Mammary epithelial cell (primary cell): ENCODE measurements at places on chromosomes 1 and 21.
A peak's percentile ranks its signal among the peaks of the same experiment; 100 is the strongest.

DNA sequence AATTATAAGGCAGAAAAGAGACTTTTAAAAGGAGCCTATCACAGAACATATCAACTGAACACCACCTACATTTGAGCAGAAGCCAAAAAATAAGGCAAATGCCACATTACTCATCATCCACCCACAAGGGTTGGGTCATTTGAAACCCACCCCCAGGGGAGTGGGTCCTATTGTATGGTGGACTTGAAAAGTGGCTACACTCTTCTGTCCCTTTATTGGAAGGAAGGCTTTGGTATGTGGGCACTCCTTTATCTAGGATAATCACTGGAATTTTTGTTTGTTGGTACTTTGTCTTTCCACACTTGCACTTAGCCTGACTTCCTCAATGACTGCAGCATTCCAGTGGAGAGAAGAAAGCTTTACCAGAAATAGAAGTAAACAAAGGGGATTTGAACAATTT, 157.2 kb upstream of the COL11A1 start:
- no peak for DNase-seq

DNA sequence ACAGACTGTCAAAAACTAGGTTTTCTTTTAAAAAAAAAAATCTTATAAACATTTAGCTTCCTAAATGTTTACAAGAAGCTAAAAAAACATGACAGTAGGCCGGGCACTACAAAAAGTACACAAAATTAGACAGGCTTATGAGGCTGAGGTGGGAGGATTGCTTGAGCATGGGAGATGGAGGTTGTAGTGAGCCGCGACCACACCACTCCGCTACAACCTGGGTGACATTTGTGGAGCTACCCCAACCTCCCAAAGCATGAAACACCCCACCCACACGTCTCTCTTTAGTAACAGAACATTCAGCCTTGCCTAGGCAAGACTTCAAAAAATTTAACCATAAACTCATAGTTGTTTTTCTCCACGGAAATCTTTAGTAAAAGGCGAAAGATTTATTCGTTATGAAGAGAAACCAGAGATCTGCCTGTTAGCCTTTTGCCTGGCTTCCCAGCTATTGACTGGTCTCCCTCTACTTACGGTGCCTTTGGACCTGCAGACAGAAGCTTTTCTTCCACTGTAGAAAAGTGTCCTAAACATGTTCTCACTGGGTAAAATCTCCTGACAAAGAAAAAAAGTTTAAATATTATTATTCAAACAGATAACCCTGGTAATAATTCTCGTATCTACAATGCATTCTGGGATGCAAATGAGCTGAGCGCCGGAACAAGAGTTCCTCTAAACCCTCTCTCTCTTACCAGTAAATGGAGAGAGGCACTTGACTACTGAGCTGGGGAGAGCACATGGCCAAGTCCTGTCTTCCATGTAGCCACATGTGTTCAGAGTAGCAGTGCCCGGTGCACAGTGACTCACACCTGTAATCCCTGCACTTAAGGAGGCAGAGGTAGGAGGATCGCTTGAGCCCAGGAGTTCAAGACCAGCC, 9.2 kb downstream of the RNU5D-1 start:
- DNase-seq, result peak; percentile 73

GRCh38 chr1:88579598-88579997, 104.5 kb upstream of the PKN2 start:
- DNase-seq, result no peak

GRCh38 chr1:199774433-199775089, 252.9 kb upstream of the NR5A2 start:
- peak; percentile 85 for DNase-seq

DNA sequence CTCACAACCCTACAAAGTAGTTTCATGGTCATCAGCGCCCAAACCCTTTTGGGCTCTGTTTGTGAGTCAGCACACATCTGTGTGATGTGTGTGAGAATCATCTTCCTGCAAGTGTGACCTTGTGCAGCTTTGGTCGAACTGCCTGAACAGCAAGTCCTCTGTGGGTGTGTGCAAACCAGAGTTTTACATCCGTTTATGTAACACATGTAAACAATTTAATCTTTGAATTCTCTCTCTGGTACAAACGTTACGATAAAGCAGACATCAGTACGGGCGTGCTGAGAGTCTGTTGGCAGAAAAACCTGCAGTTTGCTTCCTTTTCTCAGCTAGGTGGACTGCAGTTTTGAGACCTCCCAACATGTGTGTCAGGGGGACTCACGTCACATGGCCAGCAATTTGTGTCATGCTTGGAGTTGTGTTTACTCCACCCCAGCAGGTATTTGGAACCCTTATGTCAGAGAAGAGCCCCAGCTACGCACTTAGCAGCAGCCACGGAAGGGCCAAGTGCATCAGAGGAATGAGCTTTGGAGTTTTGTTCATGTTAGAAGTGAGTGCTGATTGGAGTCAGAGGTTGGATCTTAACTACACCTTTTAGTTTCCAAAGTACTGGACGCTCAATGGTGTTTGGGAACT, 230.8 kb downstream of the PAPPA2 start:
- no peak for DNase-seq

DNA sequence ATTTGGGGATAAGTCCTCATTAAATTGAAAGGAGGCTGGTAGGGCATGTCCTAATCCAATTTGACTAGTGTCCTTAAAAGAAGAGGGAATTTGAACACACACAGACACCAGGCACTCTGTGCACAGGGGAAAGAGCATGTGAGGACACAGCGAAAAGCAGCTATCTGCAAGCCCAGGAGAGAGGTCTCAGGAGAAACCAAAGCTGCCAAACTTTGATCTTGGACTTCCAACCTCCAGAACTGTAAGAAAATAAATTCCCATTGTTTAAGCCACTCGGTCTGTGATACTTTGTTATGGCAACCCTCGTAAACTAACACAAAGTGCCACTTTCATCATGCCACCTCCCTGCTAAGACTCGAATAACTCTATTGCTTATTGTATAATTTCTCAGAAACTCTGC, 13.8 kb downstream of the PLA2G4A start:
- DNase-seq, result no peak

DNA sequence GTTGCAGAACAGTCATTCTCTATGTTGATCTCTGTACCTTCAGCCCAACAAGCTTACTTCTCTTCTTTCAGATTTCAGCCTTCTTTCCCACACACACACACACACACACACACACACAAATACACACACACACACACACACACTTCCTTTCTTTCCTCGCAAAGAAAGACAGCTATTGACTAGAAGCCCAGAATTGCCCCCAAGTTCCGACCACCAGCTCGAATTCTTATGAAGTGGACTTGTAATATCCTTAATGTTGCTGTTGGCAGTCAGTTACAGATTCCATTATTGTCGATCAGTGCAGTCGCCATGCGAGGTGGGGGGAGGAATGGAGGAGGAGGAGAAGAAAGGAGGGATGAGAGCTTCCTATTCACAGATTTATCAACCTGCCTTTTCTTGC, 125.5 kb downstream of the CLEC20A start:
- peak; percentile 12 for DNase-seq

- DNase-seq, result peak; percentile 43
Observed at GRCh38 chr1:214506972-214507431, 44.4 kb downstream of the PTPN14 start.

- DNase-seq, result no peak
Observed at GRCh38 chr21:26067836-26068594, 102.6 kb downstream of the APP start.

GRCh38 chr1:31763671-31764311, 349 bp downstream of the ADGRB2 start:
- DNase-seq, result no peak

DNA sequence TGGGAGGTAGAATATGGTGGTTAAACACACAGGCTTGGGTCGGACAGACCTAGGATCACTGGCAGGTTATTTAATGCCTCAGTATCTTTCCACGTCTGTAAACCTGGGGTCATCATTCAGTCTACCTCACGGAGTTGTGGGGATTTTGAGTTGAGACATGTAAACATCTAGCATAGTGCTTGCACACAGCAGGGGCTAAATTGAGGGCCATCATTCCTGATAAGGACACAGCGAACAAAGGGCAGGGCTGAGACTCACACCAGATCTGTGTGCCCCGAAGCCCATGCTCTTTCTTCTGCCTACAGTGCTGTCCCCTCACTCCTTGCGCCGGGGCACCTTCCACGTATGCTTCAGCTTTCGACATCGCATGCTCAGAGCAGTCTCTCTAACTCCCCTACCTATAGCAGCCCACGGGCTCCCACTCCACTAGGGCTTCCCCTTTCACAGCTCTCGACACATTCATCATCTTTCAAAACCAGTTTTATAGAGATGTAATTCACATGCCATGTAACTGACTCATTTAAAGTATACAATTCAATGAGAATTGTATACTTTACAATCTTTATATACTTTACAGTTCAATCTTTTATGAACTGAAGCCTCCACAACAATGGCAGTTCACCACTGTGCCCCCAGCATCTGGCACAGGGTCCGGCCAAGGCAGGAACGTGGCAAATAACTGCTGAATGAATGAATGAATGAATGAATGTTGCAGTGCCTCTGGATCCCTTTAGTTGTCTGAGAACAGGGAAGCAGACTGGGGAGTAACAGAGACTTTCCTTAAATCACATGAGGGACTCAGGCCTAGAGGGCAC, 48.0 kb downstream of the GPR161 start:
- no peak for DNase-seq

GRCh38 chr1:217105437-217105836, 382.2 kb upstream of the ESRRG start:
- DNase-seq, result no peak

DNA sequence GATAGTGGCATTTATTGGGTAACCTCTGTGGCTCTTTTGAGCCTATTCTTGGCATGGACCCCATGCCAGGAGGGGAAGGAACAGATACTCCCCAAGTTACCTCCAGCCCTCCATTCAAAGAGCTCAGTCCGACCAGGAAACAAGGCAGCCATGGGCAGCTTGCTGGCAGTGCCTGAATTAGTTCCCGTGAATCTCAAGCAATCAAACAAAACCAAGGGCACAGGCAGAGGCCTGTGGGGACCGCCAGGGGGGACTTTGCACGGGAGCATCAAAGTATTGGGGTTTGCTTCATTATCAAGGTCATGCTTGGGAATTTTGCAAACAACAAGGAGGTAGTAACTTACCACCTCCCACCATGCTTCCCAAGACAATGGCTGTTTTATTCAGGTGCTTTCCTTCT, 81.2 kb upstream of the IFFO2 start:
- no peak for DNase-seq

DNA sequence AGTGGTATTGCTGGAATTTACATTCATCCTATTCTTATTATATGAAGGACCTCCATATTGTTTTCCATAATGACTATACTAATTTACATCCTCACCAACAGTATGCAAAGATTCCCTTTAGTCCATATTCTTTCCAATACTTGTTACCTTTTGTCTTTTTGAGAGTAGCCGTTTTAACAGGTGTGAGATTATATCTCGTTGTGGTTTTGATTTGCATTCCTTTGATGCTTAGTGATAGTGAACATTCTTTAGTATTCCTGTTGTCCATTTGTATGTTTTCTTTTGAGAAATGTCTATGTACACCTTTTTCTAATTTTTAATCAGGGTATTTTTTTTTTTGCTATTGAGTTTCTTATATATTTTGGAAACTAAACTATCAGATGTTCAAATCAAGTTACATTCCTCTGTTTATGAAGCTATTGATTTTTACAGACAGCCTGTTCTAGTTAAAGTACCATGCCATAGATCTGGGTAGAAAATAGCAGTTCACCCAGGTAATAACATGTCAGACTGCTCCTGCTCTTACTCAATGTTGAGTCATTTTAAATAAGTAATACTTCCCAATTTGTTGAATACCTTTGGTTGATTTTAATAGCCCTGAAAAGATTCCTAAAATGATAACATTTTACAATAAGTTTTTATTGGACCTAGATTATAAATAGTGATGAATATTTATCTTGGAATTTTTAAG, 1108.7 kb downstream of the NCAM2 start:
- no peak for DNase-seq

GRCh38 chr1:178877896-178878295, 7.0 kb upstream of the ANGPTL1 start:
- DNase-seq, result no peak

DNA sequence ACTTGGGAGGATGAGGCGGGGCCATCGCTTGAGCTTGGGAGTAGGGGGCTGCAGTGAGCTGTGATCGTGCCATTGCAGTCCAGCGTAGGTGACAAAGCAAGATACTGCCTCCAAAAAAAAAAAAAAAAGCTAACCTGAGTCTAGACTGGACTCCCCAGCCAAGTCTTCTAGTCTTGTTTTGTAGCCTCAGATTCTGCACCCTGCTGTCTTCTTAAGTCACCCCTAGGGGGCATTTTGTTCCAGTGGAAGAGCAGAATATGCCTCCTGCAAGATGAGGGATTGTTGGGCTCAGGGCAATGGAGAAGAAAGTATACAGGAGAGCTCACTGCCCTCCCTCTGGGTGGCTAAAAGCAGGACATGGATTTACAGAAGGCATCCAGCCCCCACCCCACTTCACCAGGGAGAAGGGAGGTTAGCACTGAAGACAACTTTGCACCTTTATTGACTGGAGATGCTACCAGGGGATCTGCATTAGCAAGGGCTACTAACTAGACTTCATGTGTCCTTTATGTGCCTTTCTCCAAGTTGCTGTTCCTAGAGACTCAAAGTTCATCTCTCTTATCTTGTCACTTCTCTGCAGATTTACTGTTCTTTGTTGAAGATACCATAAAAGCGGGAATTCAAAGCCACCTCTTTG, 15.3 kb upstream of the RNF187 start:
- peak; percentile 24 for DNase-seq

DNA sequence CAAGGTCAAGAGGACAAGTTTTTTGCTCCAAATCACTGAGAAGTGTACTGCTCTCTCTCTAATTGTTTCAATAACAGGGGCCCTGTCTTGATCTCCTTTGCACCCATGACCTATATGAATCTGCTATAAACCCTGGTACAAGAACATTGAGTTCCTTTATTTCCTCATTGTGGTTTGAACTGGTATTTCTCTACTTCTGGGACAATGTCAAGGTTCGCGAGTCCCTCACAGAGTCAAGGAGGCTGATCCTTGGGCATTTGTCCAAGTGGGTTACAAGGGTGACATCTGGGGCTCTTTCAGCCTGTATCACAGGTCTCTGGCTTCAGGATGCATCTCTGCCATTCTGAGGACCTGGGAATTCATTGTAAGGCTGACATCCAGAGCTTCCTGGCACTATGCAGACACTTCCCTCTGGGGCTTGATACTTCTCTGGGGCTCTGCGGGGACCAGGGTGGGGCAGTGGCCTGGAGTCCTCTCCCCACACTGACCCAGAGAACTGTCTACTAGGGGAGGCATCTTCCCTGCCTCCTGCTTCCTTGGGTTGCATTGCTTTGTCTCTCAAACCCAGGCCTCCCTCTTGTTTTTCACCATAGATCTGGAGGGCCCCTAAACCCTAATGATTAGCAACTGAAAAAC, 22.5 kb upstream of the ZNF648 start:
- DNase-seq, result no peak

DNA sequence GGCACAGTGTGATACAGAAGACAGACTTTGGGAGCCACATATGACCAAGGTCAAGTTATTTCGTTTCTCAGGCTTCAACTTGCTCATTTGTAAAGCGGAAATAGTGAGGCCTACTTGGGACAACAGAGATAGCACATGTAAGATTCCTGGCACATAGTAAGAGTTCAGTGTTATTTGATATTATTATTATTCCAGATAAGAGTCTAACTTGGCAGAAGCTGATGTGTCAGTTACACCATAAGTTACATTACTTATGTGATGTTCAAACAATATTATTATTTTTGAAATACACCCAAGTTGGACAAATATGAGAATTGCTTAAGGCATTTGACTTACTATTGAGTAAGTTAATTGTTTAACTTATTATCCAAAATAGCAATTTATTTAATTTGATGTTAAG, 10.2 kb upstream of the CYP4X1 start:
- DNase-seq, result no peak
